ENCODE measurements at places on chromosomes 1 and 21. TPM values are rescaled to one million over a fixed set of nuclear protein-coding genes. Genes with fewer than 3 reads are reported as not detected.

The KIF21B gene
- 107 TPM for total RNA-seq

The HTR6 gene
- not detected for total RNA-seq

The KANK4 gene
- not detected for total RNA-seq

The FCRL6 gene
- not detected for total RNA-seq

The CD53 gene
- total RNA-seq: 530 TPM
